Coronary artery (tissue), 2 donors: ENCODE measurements at places on chromosomes 11 and 22.

GRCh38 chr11:133271871-133272776 is 260.2 kb downstream of the OPCML start:
- no peak for DNase-seq

DNA sequence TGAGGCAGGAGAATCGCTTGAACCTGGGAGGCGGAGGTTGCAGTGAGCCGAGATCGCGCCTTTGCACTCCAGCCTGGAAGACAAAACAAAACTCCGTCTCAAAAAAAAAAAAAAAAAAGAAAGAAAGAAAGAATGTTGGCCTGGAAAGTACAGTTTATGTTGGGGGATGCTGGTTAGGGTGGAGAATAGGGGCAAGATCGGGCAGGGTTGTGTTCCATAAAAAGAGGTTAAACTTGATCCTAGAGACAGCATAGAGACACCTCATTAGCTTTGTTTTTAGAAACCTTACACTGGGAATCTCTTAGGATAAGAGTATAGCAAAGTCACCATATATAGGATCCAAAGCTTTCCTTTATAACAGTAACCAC is 1.9 kb upstream of the FTH1 start:
- no peak for DNase-seq

DNA sequence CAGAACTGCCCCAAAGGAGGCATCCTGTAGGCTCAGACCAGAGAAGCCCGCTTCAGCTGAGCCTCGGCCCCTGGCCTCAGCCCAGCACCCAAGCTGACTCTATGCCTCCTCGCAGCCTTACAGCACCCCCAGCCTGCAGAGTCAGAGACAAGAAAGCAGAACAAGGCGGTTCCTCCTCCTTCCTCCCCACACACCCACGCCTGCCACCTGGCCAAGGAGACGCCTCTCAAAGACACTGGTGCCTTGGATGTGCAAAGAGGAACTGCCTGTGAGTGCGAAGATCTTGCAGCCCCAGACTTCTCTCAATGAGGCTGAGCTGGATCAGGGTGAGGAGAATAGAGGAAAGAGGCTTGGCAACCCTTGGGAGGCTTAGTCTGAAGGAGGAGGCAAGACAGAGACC is 60.2 kb downstream of the PDE2A start:
- DNase-seq, result no peak

GRCh38 chr11:10329935-10330334 is 25.1 kb downstream of the ADM start:
- DNase-seq, result no peak

- no peak for DNase-seq
Measured at GRCh38 chr11:45301537-45302246, 15.6 kb upstream of the SYT13 start.

GRCh38 chr11:64138398-64138797 is 27.5 kb downstream of the MACROD1 start:
- DNase-seq, result no peak

- no peak for DNase-seq
Measured at GRCh38 chr11:76891285-76891684, 30.6 kb downstream of the ACER3 start.
